Tongue (tissue), 3 donors: ENCODE measurements at places on chromosomes 2 and 18.

DNA sequence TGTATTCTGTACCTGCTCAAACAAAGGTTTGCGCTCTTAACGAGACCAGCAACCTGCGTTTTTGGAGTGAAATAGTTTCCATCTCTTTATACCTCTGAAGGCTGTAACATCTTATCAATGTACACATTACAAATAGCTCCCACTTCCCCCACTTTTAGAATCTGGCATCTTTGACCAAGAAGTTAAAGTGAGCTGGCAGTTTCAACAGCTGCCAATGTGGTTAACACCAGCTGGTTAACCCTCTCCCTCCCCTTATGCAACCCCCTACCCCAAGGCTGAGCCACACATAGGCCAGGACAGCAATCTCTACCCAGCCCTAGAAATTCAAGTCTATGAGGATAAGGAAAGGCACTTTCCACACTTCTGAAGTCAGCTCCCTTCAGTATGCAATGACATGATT lies 2.2 kb upstream of the SERTAD2 start:
- DNase-seq: no peak

DNA sequence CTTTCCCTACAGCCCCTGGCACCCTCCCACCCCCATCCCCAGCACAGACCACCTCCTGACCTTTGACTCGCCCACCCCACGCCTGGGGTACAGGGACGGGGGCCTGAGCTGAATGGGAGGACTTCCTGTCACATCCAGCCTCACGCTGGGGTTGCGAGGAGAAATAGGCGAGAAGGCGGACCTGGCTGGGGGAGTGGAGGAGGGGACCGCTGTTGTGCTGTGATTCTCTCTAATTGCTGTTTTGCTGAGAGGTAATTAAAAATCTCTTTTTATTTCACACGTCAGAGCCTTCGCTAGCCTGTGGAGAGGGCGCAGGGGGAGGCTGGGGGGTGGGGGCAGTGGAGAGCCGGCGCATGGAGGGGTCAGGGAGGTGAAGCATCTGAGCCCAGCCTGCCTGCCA lies 9.7 kb upstream of the ECEL1 start:
- no peak for DNase-seq

DNA sequence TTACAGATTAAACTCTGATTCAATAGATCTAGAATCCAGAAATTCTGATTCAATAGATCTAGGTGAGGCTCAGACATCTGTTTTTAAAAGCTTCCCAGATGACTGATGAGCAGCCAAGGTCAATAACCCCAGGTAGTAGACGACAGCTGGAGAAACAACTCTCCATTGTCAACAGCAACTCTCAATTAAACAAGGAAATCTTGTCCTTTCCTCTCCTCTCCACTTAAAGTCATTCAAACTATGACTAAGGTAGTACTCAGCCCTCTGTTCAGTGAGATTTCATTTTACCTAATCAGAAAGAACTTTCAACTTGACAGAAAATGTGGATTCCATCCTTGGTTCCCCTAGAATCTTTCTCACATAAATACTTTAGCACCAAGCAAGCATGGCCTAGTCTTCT lies 94.6 kb upstream of the SCG2 start:
- DNase-seq: no peak

DNA sequence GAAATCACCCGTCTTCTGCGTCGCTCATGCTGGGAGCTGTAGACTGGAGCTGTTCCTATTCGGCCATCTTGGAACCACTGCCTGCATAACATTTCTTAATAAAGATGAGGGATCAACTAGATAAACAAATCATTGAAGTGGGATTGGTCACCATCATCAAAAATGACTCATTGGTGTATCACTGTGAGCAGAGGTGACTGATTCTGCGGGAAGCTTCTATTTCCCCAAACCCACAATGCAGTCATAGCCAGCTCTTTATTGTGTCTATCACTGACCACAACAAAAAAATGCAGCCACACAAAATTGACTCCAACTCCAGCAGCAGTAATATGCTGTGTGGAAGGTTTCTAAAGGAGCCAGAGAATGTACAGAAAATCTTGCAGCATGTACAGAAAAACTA lies 630.7 kb upstream of the HS6ST1 start:
- DNase-seq: no peak

GRCh38 chr18:62682371-62682770 lies 33.0 kb upstream of the PHLPP1 start:
- DNase-seq: peak; percentile 15

DNA sequence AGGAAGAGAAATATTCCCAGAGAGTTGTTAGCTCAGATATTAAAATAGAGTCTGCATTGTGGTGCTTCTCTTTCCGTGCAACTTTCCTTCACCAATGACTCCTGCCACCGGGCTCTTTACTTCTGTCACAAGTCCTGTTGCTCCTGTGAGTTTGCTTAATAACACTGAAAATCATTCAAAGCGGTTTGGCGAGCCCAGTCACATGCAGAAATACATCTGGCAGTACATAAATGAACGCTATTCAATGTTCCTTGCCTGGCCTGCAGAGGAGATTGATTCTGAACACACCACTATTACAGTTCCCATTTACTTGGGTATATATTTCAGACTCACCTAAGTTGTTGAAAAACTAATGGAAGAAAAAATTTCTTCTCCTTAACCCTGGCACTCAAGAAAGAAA lies 276.6 kb downstream of the ZNF521 start:
- DNase-seq: peak; percentile 54

GRCh38 chr2:29703336-29703735 lies 218.1 kb downstream of the ALK start:
- DNase-seq: no peak

- DNase-seq: no peak
Observed at GRCh38 chr18:44841221-44841620, 160.5 kb downstream of the SETBP1 start.
